ENCODE measurements at places on chromosomes 2 and 18.

DNA sequence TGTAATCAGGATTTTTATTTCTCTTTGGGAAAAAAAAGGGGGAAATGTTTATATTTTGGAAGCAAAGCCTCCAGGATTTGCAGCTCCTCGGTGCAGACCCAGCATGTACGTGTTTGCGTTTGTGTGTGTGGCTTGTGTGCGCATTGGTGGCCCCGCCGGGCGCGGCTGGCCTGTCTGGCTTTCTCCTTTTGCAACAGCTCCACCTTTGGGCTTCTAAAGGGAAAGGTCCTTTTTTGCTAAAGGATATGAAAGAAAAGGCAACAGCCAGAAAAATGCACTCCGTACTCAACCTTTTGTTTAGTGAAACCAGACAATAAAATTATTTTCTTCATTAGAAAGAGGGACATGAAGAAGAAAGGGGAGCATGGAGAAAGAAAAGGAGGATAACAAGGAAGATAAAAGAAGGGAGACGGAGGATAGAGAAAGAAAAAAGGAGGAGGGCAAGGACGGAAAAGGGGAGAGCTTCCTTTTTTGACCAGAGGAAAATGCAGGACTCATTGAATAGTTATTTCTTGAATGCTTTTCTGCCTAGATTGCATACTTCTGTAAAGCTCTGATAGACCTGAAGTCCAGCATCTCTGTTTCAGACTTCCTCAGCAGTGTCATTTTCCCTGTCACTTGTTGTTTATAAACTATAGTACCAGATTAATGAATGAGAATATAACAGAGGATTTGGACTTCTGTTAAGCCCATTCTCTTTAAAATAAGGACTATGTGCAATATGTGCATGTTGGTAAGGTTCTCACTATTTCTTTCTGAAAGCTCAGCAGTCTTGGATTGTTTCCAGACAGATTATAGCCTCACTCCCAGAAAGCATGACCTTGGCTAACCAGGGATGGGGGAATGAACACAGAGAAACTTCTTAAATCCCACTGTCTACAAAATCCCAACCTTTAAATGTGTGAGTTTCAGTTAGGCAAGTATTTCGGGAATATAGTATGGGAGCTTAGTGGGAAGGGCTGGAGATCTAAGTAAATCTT, 563.1 kb upstream of the PIK3C3 start:
- no peaks in the 10 kb centered on the region for H3K27me3 ChIP-seq
- DNase-seq = no peak
- no peaks in the 10 kb centered on the region for H3K4me1 ChIP-seq
- H3K36me3 ChIP-seq = no peaks in the 10 kb centered on the region

DNA sequence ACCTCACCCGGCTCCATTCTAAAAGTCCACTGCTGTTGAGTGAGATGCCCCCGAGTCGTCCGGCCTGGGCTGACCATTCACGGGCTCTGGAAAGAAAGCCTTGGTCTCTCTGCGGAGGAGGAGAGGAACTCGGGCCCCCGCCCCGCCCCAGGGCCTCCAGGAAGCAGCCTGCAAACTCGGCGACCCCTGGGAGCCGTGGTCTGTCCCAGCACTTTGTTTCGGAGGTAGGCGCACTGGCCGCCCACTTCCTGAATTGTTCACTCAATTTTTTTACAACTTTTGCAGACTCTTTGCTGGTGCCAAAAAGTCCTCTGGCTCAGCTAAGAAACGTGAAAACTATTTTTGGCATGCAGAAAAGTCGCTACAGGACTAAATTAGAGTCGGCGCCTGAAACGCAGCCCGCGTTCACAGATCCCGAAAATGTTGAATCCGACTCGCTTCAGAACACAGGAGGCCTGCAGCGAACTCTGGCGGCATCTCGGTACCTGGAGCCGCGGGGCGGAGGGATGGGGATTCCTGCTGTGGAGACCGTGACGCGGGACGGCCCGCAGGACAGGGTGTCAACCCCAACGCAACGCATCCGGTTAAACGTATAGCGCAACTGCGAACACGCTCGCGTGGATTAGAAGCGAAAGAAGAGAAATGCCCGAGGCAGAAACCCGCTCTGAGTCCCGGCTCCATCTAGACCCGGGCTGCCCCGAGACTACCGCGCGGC, 1.5 kb downstream of the PXDN start:
- peak; percentile 90 for DNase-seq
- peak overlapping the region; percentile 72 for H3K4me3 ChIP-seq
- H3K36me3 ChIP-seq = no peaks in the 10 kb centered on the region

DNA sequence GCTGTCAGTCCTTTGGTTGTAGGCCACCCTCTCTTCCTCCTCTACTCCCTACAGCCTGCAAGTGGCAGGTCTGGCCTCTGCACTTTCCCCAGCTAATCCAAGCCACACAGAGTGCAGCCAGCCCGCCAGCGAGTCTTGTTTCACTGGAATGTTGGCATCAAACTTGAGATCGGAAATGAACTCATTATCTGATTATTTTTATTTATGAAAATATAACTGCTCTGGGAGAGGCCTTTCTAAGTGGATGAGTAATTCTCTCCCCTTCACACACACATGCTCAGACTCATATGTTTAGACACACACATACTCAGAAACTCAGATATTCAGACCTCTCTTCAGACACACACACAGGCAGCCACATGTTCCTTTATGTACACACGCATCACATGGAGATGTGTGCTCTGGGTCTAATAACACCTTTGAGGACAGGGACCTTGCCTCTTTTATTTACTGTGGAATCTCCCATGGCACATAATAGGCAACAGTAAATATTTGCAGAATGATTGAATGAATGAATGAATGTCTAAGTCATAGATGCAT, 151.3 kb downstream of the ZFP36L2 start:
- H3K4me1 ChIP-seq = no peaks in the 10 kb centered on the region
- no peaks in the 10 kb centered on the region for H3K36me3 ChIP-seq
- DNase-seq = peak; percentile 94
- no peak overlapping the region for H3K4me3 ChIP-seq

DNA sequence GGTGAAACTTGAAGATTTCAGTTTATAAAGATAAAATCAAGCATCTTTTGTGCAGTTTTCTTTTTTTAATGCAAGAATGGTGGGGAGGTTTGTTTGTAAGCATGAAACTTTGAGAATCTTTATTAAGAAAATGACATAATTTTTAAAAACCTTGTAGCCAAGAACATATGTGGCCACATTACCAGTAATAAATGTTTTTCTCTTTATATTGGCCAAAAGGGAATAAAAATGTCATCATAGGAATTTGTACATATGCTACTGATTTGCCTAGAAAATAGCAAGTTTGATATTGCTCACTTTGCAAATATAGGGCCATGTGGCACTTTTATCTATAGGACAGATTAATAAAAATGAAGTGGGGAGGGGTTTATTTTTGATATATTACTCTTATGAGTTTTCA, 25.6 kb downstream of the METTL21A start:
- H3K36me3 ChIP-seq = peaks cover 21% of the 10 kb centered on the region
- H3K4me1 ChIP-seq = no peaks in the 10 kb centered on the region
- H3K27me3 ChIP-seq = no peaks in the 10 kb centered on the region
- H3K27ac ChIP-seq = no peak overlapping the region
- DNase-seq = no peak
- H3K4me3 ChIP-seq = no peak overlapping the region

GRCh38 chr2:152573168-152573567, 144.1 kb downstream of the PRPF40A start:
- no peaks in the 10 kb centered on the region for H3K27me3 ChIP-seq
- H3K36me3 ChIP-seq = no peaks in the 10 kb centered on the region
- no peaks in the 10 kb centered on the region for H3K4me1 ChIP-seq

- H3K27me3 ChIP-seq = peaks cover 17% of the 10 kb centered on the region
- no peak overlapping the region for H3K27ac ChIP-seq
- no peak overlapping the region for H3K4me3 ChIP-seq
- DNase-seq = no peak
These were observed 19.9 kb upstream of the TFCP2L1 start for GRCh38 chr2:121304941-121305340.

GRCh38 chr2:31823558-31823957, 187.2 kb downstream of the MEMO1 start:
- no peak for DNase-seq
- no peaks in the 10 kb centered on the region for H3K36me3 ChIP-seq
- no peaks in the 10 kb centered on the region for H3K4me1 ChIP-seq
- no peaks in the 10 kb centered on the region for H3K27me3 ChIP-seq
- no peak overlapping the region for H3K27ac ChIP-seq

DNA sequence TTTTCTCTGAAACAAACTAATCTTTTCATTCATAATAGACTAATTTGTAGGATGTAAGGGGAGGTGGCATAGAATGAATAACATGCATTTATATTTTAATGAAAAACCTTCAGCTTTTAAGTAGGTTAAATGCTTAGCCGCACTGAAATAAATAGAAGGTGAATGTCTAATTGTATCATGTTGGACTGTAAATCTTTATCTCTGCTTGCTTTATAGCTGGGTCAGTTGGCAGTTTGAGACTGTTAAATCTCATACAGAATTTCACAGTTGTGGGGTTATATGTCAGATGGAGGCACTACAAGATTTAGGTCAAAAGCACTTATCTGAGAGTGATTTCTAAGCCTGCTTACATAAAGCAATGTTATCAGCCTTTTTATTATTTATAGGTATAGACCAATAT, 174.7 kb upstream of the SIX3 start:
- H3K4me1 ChIP-seq = no peaks in the 10 kb centered on the region
- no peaks in the 10 kb centered on the region for H3K36me3 ChIP-seq
- H3K27me3 ChIP-seq = no peaks in the 10 kb centered on the region
- H3K27ac ChIP-seq = no peak overlapping the region
- no peak overlapping the region for H3K4me3 ChIP-seq

GRCh38 chr18:79353267-79353666, 42.5 kb upstream of the NFATC1 start:
- H3K36me3 ChIP-seq = peaks cover 21% of the 10 kb centered on the region
- DNase-seq = no peak

GRCh38 chr18:13265008-13265910, 46.7 kb downstream of the LDLRAD4 start:
- no peak for DNase-seq
- H3K36me3 ChIP-seq = no peaks in the 10 kb centered on the region
- H3K27me3 ChIP-seq = no peaks in the 10 kb centered on the region
- peak overlapping the region; percentile 79 for H3K27ac ChIP-seq
- peaks cover 99% of the 10 kb centered on the region for H3K4me1 ChIP-seq
- H3K4me3 ChIP-seq = no peak overlapping the region

DNA sequence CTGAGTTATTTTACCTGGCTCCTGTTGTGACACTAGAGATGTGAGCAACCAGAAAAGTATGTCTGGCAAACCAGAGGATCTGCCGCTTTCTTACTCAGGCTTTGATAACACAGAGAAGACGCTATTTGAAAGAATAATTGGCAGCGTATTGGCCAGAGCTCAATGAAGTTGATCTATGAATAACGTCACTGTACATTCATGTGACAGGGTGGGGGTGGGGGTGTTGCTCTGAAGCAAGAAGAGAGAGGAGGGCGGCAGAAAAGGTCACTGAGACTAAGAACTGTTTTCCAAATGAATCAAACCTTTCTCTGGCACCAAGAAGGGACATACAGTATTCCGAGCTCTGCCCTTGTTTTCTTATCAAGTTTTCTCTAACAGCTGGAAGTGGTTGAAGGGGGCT, 1.7 kb upstream of the ONECUT2 start:
- H3K4me1 ChIP-seq = peaks cover 56% of the 10 kb centered on the region
- H3K36me3 ChIP-seq = no peaks in the 10 kb centered on the region
- no peak for DNase-seq
- peaks cover 9% of the 10 kb centered on the region for H3K27me3 ChIP-seq

GRCh38 chr2:58865436-58865835, 624.3 kb upstream of the FANCL start:
- H3K27ac ChIP-seq = no peak overlapping the region
- no peak overlapping the region for H3K4me3 ChIP-seq
- no peaks in the 10 kb centered on the region for H3K27me3 ChIP-seq
- H3K4me1 ChIP-seq = no peaks in the 10 kb centered on the region

GRCh38 chr2:42156721-42157120, 12.4 kb upstream of the EML4 start:
- no peak overlapping the region for H3K4me3 ChIP-seq
- DNase-seq = no peak
- no peak overlapping the region for H3K27ac ChIP-seq

DNA sequence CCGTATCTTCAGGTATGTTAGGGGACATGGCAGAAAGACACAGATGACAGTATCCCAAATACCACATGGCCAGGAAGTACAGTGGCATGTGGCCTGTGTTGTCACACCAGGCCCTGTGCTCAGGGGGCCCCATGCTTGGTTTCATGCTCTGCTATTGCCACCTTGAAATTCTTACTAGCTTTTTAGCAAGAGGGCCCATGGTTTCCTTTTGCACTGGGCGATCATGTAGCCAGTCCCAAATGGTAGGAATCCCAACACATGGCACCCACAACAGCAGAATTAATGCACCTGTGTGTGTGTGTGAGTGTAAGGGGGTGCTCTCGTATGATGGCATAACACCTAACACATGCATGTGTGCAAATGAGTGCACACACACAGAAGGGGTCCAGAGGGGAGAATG, 39.2 kb downstream of the MYO7B start:
- DNase-seq = no peak
- no peaks in the 10 kb centered on the region for H3K36me3 ChIP-seq
- H3K4me3 ChIP-seq = no peak overlapping the region

- H3K27ac ChIP-seq = no peak overlapping the region
- no peak for DNase-seq
- peaks cover 13% of the 10 kb centered on the region for H3K4me1 ChIP-seq
- peaks cover 38% of the 10 kb centered on the region for H3K36me3 ChIP-seq
These were observed 42.5 kb downstream of the PPM1B start for GRCh38 chr2:44211183-44211582.

DNA sequence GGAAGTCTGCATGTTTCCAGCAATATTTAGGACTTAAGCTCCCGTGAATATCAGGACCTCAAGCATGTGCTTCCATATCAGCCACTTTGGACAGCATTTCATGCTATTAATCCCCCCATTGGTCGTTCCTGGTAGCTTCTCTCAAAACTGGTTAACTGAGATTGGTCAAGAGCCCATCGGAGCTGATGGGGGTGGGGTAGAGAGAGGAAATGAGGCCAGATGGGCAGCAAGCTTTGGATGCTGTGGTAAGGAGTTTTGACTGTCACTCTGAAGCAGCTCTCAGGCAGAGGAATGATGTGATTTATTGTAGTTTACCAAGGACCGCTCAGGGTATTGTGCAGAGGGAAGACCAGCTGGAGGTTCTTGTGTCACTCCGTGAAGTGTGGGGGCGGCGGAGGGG, 81.8 kb downstream of the FAM168B start:
- peaks cover 9% of the 10 kb centered on the region for H3K27me3 ChIP-seq
- H3K36me3 ChIP-seq = no peaks in the 10 kb centered on the region
- no peak overlapping the region for H3K4me3 ChIP-seq
- DNase-seq = no peak
- no peaks in the 10 kb centered on the region for H3K4me1 ChIP-seq

- H3K4me1 ChIP-seq = peaks cover 29% of the 10 kb centered on the region
- peaks cover 11% of the 10 kb centered on the region for H3K36me3 ChIP-seq
- no peak for DNase-seq
- no peaks in the 10 kb centered on the region for H3K27me3 ChIP-seq
These were observed 5.5 kb downstream of the BOK start for GRCh38 chr2:241563981-241564595.

DNA sequence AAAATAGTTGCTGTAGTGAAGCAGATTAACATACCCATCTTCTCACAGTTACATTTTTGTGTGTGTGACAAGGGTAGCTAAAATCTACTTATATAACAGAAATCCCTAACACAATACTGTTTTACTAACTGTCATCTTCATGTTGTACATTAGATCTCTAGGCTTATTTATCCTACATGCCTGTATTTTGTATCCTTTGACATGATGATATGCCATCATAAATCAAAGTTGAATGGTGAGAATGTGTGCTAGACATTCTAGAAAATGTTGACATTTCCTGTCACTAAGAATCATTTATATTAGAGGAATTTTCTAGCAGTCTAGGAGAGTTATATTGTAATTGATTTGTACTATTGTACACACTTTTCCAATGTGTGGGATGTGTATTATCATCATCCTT, 21.5 kb upstream of the CALCRL start:
- H3K36me3 ChIP-seq = peaks cover 47% of the 10 kb centered on the region

All from tibial artery (tissue), 4 donors.